ENCODE measurements at places on chromosomes 16 and 17.

- DNase-seq, result no peak
Measured at GRCh38 chr16:13435873-13436474, 484.0 kb upstream of the ERCC4 start.

DNA sequence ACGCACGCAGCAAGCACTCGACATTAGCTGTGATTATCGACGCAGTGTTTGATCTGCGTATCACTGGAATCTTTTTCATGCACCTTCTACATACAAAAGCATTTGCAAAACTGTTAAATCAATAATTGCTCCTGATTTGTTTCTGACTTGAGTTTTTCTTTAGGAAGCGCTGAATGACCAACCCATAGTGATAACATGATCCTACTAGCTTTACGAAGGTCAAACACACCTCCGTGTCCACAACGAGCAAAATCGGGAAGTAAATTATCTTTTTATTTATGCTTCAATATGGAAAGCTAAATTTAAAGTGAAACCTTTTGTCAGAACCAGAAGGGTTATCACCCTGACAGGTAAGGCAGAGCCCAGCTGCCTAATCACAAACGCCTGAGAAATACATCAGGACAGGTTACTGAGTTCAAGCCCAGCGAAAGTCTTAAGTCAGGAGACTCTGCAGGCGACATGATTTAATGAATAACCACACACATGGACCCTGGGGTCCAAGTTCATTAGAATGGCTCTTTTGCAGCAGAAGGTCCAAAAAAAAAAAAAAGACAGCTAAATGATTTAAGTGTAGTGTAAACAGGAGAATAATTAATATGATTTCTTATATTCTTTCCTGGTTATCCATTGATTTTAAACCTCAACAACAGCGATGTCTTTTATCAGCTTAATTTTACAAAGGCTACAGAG lies 104.2 kb downstream of the ADCY9 start:
- no peak for DNase-seq

DNA sequence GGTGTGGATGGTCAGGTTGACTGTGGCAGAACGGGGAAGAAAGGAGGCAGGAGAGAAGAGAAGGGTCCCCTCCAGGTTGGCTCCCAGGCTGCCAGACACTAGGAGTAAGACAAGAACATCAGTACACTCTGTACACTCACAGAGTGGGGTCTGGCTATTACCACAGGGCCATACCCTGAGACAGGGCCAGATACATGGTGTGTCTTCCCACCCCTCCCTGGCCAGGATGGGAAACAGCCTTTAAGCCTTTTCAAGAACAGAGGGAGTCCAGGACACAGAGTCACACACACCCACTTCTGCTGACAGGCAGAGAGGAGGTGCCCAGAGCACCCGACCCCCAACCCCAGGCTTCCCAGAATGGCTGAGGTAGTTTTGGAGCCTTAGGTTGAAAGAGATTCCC lies 99.4 kb downstream of the LITAF start:
- DNase-seq, result no peak

DNA sequence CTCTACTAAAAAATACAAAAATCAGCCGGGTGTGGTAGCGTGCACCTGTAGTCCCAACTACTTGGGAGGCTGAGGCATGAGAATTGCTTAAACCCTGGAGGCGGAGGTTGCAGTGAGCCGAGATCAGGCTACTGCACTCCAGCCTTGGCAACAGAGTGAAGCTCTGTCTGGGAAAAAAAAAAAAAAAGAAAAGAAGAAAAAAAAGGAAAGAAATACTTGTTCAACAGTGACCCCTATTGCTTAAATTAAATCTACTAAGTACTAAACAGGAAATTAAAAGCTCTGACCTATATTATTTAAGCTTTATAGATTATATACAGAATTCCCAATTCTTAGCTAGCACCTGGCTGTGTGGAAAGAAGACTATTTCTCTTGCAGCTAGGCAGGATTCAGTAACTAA lies 48.9 kb downstream of the FBXL20 start:
- DNase-seq, result no peak

DNA sequence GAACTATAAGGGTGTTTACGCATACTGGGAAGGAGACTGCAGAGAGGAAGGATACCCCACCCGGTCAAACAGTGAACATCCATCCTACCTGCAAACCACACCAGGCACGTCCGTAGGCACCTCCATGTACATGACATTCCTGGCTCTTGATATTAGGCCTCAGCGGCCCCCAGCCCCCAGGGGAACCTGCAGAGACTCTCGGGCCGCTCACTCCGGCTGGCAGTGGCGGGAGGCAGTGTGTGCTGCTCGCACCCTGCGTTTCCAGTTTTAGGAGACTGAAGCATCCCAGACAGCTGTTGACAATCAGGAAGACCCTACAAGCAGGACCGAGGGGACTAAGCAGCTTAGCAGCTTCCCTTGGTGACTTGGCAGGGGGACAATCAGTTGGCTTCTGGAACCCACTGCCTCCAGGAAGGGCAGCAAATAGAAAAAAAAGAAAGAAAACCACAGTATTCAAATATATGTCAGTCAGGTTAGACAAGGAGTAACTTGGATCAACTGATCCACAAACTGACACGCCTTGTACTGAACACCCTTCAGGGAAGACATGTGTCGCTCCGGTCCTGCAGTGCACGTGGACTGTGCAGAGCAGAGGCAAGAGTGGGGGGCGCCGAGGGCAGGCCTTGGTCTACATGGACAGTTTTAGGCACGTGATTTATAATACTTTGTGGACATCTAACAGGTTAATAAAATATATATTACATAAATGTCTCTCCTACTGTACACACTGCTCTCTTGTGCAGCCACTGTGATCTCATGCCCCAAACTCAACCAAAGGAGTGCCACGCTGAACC lies 29.9 kb upstream of the CLEC18B start:
- no peak for DNase-seq
